ENCODE measurements at places on chromosomes 3 and 15. TPM values are rescaled to one million over a fixed set of nuclear protein-coding genes. Genes with fewer than 3 reads are reported as not detected.

FGF7 gene
- total RNA-seq = 162 TPM

WDR72 gene
- total RNA-seq = not detected

ZNF774 gene
- 0.91 TPM for total RNA-seq

CNTN6 gene
- not detected for total RNA-seq

SLC12A1 gene
- total RNA-seq = 0.13 TPM

SLC24A5 gene
- not detected for total RNA-seq

ANKRD63 gene
- total RNA-seq = not detected

FANCD2 gene
- total RNA-seq = 20.2 TPM

Measured in epithelial cell of alveolus of lung (primary cell).